SK-N-DZ (cell line): ENCODE measurements at places on chromosomes 2 and 18.

GRCh38 chr18:79798346-79798998 is 734 bp downstream of the KCNG2 start:
- no peak for DNase-seq

GRCh38 chr2:60091894-60092293 is 461.6 kb downstream of the BCL11A start:
- no peak for DNase-seq

DNA sequence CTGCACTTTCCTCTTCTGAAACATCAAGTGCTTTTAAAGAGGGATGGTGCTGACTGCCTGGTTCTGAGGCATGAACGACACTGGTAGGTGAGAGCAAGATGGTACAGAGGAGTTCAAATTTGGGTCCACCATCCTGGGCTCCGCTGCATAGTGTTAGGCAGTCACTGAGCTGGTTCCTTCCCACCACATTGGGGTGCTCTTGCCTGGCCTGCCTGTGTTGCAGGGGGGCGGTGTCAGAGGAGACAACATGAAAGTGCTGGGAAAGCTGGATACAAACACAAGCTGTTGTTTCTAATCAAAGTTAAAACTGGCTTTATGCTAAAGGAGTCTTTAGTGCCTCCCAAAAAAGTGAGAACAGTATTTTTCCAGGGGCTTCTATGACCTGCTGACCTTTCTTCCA is 258.1 kb downstream of the GBX2 start:
- no peak for DNase-seq

GRCh38 chr2:217326238-217327022 is 466.6 kb upstream of the TNP1 start:
- no peak for DNase-seq

DNA sequence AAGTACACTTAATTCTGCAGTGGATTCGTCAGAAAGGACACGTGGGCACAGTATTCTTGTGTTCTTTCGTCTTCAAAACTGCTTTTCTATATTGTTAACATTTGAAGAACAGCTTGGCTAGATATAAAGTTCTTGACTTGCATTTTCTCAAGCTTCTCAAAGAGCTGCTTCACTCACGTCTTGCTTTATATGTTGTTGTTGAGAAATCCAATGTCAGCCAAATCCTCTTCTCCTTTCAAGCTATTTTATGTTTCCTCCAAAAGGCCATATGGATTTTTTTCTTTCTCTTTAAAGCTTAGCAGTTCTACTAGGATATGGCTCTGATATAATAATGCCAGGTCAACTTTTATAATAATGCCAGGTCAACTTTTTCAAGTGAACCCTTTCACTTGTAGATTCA is 65.5 kb upstream of the CYP1B1 start:
- DNase-seq = no peak

- DNase-seq = no peak
Observed at GRCh38 chr2:59461127-59461526, 1092.3 kb downstream of the BCL11A start.

DNA sequence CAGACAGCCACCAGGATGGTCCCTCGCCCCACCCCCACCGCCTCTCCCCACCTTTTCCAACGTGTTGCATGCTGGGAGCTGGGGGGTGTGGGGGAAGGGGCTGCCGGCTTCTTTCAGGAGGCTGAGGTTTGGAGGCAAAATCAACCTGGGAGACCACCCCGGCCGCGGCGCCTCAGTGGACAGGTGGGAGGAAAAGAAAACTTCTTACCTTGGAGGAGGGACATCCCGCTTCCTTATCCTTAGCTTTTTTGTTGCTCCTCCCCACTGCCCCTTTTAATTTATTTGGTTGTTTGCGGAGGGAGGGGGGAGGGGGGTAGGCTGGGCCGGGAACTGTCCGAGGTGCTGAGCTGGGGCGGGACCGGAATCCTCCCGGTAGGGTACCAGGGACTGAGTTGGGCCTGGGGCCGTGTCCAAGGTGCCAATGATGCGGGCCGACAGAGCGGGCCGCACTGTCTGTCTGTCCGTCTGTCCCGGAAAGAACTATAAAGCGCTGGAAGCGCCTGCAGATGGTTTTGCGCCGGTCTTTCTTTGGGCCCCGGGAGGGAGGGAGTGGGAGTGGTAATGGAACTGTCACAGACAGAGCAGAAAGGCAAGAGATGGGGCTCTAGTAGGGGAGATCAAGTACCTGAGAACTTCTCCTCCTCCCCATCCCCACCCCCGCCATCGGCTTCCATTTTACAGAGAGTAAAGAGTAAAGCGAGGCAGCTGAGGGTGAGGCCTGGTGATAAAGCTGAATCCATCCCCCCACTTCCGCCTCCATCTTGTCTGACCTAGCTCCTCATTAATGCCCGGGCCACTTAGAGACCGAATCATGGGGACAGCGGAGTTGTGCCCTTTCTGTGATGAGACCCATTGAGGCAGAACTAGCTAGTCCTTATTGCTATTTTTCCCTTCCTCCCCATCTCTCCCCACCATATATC is 2.4 kb downstream of the CDK5R2 start:
- peak; percentile 53 for DNase-seq
